ENCODE measurements at places on chromosomes 4 and X. TPM values are rescaled to one million over a fixed set of nuclear protein-coding genes. Genes with fewer than 3 reads are reported as not detected.

TCEAL7 gene
- total RNA-seq = 1.9 TPM

UGT2A1 gene
- total RNA-seq = not detected

FRG2 gene
- total RNA-seq = not detected

RHOXF1 gene
- total RNA-seq = not detected

SPANXN3 gene
- not detected for total RNA-seq

HSFX3 gene
- total RNA-seq = not detected

SOX3 gene
- total RNA-seq = not detected

HOPX gene
- total RNA-seq = 14.4 TPM

MAGEA10 gene
- not detected for total RNA-seq

TLR1 gene
- 33.8 TPM for total RNA-seq

HPSE gene
- 2.7 TPM for total RNA-seq

DNA sequence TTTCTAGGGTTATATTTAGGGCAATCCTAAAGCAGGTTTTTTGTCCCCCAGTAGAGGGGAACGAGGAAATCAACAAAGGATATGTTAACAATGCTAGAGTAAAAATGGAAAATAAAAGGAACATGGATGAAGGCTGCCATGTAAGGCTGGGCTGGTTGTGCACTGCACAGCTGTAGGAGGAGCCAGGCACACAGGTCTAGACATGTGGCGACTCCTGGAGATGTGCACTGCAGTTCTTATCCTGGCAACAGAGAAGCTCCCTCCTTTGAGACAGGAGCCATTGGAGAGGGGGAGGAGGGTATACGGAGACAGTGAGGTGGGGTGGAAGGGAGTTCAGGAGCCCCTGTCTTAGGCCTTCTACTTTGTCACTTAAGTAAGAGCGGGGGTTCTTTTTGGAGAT is 65.9 kb downstream of the NAT8L start:
- DNase-seq = no peak

DNA sequence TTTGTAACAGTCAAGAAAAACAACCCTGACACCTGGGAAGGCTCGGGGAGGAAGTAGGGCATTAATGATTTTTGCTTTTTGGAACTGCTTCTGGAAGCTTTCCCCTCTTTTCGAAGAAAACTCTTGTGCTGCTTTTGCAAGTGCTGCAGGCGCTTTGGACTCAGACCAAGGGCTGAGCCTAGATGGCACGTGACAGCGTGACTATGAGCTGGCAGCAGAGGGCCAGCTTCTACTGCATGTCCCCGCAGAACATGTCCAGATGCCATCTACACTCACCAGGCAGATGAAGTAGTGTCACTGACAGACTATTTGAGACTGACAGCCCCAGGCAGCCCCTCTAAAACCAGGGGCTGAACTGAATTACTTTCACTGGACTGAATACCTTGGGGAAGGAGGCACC is 6.2 kb downstream of the NR0B1 start:
- no peak for DNase-seq

DNA sequence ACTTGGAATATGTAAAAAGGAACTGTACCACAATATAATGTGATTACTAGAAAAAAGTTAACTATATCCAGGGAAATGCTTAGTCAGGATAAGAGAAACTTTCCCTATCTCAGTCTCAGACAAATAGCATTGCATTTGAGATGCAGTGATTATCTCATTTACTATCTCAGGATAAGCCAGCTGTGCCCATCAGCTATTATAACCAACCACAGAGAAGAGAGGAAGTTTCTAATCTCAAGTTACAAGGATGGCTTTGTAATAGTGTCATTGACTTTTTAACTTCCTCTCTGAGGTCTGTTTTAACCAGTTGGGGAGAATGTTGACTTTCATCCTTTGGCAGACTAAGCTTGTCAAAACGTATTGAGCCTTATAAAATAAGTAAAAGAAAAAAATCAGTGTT is 56.5 kb downstream of the SNX25 start:
- no peak for DNase-seq

DNA sequence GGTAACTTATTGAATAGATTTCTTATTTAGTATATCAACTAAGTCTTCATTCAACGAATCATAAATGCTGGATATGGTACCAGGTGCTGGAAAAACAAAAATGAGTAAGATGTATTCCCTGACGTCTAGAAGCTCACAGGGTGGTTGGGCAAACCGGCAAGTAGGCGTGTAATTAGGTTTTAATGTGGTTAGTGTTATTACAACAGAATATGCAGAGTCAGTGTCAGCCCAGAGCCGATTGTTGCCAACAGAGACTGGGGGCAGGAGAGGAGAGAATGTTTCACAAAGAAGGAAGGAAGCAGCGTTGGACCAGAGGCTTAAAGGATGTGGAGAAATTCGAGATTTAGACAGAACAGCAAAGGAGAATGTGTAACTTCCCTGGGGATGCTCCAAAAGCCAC is 111.7 kb downstream of the TENM3 start:
- DNase-seq = no peak

DNA sequence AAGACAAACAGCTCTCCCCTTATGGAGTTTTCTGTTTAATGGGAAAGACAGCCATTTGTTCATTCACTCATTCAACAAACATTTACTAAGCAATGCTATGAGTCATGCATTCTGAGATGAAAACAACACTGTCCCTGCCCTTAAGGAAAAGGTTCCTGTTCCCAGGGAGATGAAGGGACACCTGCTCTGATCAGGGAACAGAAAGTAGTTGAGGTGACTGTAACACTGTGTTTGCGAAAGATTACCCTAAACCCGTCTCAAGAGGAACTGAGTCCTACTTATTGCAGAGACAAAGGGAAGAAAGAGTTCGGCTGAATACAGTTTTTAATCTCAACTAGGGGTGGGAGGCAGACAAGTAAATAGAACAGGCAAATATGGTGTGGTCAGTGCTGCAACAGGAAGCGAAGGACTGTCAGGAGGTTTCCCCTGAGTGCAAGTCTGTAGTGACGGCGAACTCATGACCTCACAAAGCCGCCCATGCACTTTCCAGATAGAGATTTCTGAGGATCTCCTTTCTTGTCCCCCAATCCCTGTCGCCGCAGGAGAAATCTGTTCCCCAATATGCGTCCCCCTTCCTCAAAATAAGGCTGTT is 712 bp downstream of the STX18 start:
- DNase-seq = no peak

DNA sequence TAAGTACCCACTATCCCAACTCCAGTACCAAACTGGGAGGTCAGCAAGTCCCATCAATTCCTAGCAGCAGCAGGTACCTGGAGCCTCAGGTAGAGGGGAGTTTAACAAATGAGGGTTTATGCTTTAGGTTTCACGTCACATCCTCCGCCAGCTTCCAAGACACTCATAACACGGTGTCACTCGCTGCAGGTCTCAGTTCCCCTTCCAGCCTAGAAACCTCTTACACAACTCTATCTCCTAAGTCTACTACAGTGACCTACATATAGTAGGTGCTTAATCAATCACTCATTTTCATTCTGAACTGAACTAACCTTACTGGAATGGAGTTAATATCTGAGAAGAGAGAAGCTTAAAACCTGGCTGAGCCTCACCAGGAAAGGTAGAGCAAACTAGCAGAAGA is 96.0 kb downstream of the EFHC2 start:
- DNase-seq = no peak

DNA sequence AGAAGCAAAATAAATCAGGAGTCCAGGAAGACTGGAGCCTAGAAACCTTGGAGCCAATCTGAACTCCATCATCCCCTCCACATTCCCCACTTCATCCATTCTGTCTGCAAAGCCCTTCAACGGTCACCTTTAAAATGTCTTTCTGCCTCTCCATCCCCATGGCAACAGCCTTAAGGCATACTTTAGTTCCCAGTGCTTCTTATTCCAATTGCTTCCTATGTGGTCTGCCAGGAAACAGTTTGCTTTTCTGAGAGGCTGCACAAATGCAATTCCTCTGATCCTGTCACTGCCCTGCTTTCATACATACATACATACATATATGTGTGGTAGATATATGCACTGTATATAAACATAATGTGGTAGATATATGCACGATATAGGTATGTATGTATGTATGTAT is 786 bp upstream of the MAGEH1 start:
- no peak for DNase-seq

- no peak for DNase-seq
Measured at GRCh38 chr4:17126321-17126966, 228.0 kb upstream of the LDB2 start.

- DNase-seq = no peak
Measured at GRCh38 chr4:128394778-128395177, 107.2 kb upstream of the PGRMC2 start.

DNA sequence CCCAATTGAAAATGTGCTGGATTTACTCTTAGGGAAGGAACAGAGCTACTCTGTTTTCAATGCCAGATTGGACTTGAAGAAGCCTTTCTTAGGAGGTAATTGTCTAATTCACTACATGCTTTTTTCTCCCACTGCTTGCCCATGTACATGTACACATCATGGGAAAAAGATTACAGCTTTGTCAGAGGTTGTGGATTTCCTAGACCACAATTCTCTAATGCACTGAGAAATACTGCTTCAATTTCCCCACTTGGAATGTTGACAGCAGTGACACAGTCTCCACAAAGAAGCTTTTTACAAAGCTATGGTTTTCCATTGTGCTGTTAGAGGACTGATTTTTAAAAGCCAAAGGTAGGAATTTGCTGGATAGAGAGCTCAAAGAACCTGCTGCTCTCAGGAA is 19.5 kb downstream of the ZAR1 start:
- DNase-seq = no peak

GRCh38 chrX:123223409-123223808 is 39.3 kb downstream of the GRIA3 start:
- no peak for DNase-seq

DNA sequence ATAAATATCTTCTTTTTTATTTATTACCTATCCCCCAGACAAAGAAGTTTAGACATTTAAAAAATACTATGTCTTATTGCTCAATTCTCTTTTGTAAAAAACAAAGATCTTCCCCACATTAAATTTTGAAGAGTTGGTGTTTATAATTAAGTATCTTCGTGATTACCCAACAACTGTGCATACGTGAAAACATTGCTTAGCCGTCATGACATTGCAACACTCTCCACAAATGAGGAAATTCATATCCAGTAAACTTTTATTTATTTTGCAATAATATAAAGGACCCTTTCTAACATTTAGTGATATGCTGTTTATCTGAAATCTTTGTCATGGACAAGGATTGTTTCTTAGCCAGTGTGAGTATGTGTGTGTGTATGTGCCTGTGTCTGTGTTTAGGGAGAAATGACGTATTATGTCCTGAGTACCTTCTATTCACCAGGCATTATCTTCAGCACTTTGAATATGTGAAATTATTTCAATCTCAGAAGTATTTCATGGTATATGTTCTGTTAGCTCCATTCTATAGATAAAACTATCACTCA is 26.1 kb upstream of the EREG start:
- DNase-seq = no peak

- DNase-seq = no peak
Measured at GRCh38 chr4:65559270-65559669, 111.0 kb downstream of the EPHA5 start.
